ENCODE measurements at places on chromosomes 3 and 15.

- peak; percentile 69 for DNase-seq
These were observed 8.3 kb downstream of the PSTPIP1 start for GRCh38 chr15:77002954-77003912.

GRCh38 chr3:141412936-141413354 lies 44.6 kb downstream of the ZBTB38 start:
- DNase-seq: no peak

DNA sequence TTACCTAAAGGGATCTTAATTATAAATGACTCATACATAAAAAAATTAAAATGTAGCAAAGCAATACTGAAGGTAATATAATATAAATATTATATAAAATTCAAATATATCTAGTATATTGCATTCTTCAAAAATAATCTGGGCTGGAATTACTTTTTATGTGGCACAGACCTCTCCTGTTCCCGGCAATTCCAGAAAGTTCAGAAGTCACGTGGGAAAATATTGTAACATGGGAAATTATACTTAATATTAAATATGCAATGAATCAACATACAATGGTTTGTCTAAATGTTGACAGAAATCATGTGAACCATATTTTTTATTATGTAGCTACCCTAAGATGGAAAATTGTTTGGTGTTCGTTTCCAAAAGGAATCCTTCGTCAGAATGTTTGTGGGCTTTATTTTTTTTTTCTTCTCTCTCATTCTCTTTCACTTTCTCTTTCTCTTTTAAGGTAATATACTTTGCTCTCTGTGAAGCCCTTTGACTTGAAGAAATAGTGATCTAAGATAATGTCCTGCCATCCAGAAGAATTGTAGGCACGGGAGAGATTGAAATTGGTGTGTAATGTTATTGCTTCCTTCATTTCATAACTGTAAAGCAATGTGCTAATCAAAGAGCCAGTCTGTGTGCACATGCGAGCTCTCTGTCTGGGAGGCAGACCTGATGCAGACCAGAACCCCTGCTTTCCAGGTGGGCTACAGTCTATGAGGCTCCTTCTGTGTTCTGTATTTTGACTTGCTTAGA lies 559.4 kb downstream of the NR2F2 start:
- no peak for DNase-seq

DNA sequence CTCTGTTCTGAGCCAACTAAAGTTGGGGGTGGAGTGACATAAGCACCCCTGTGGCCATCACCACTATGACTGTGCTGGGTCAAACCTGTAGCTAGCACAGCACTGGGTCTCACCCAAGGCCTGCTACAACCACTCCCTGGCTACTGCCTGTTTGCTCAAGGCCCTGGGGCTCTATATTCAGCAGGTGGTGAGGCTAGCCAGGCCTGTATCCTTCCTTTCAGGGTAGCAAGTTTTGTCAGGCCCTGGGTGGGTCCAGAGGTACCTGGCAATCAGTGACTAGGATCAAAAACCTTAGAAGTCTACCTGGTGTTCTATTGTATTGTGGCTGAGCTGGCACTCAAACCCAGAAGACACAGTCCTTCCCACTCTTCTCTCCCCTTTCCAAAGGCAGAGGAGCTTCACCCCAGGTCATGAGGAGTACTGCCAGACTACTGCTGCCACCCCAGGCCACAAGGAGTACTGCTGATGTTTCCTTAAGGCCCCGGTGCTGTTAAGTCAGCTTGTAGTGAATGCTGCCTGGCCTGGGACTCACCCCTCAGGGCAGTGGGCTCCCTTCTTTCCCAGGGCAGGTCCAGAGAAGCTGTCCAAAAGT lies 170.8 kb downstream of the IGSF11 start:
- DNase-seq: no peak

- DNase-seq: no peak
These were observed 26.9 kb downstream of the MKRN2OS start for GRCh38 chr3:12518261-12519028.

DNA sequence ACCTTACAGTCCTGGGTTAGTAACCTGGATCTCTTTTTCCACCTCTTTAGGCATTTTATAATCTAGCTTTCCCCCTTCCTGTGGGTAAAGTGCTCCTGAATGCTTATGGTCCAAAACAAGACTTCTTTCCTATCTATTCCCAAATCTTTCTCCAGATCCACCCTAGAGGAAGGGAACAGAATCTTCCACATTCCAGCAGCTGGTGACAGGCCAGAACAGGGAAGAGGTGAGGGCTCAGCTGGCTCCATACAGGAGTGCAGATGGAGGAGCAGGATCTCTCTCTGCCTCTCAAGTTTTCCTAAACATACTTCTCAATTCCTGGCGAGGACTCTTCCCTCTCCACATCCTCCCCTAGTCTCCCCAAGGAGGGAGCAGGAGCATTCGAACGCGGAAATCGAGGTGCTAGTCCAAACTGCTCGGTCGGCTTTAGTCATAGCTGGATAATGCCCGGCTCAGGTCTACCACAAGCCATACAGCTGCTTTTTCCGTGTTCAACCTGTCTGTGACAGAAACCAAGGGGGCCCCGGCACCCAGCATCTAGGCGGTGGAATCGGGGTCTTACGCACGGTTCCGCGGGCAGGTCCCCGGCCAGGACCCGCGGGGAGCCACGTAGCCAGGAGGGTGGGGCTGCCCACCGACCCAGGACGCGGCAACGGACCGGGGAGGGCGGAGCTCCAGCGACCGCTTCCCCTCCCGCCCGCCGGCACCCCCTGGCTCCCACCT lies 4.0 kb downstream of the RASSF1 start:
- no peak for DNase-seq

- no peak for DNase-seq
These were observed 35.6 kb downstream of the KLHL6 start for GRCh38 chr3:183519891-183520290.

GRCh38 chr15:40421246-40422157 lies 15.9 kb downstream of the IVD start:
- peak; percentile 66 for DNase-seq

GRCh38 chr15:69976366-69976994 lies 121.2 kb downstream of the TLE3 start:
- DNase-seq: peak; percentile 23

DNA sequence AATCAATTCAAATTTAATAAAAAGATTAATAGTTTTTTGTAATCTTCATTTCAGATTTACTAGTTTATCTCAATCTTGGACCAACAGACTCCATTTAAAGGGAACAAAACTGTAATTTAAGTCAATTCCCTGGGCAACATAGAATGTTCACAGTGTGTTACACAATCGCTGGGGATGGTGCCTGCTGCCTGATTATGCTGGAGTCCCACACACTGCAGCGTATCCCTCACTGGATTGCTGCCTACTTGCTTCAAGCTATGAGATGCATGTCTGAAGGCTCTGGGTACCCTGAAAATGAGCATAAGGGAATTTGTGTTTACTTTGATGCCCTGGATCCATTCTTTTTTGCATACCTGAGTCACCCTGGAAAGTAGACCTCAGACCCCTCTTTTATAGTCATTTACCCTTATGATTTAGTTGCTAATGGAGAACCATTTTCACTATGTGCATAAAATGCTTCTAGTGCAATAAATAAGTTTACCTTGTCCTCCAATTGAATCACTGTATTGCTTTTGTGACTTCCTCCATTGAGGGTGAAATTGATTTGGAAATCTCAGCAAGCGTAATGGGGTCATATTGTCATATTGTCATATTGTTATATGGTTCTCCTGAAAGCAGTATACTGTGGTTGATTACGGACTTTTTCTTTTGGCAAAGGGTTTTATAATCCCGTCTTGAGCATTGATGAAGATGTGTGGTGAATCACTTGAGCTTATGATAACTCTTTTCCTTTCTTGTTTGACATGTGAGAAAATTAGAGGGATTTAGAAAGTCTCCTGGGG lies 35.9 kb downstream of the ITPR1 start:
- no peak for DNase-seq

- DNase-seq: no peak
These were observed 58.8 kb upstream of the GOLGA8A start for GRCh38 chr15:34496207-34496995.

GRCh38 chr3:193832833-193833413 lies 239.9 kb downstream of the OPA1 start:
- no peak for DNase-seq

- DNase-seq: no peak
These were observed 61.4 kb upstream of the NSMCE3 start for GRCh38 chr15:29331071-29331470.

DNA sequence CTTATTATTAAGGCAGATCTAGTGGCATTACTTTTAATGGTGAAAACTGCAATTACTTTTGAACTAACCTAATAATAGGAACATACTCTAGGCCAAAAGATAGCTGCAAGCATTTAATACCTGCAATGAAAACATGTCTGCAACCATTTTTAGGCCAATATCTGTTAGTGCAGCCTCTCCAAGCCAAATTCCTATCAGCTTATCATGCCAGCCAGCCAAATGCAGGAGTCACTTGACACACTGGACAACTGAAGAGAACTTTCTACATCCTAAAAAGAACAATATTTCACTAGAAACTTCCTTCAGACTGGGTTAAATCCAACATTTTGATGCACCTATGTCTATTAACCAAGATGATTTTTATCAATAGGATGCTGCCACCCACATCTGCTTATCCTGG lies 33.8 kb downstream of the CCDC54 start:
- no peak for DNase-seq

- DNase-seq: no peak
These were observed 27.3 kb upstream of the SEC62 start for GRCh38 chr3:169939320-169939719.

- no peak for DNase-seq
These were observed 202.8 kb upstream of the MRPL3 start for GRCh38 chr3:131705558-131706051.

DNA sequence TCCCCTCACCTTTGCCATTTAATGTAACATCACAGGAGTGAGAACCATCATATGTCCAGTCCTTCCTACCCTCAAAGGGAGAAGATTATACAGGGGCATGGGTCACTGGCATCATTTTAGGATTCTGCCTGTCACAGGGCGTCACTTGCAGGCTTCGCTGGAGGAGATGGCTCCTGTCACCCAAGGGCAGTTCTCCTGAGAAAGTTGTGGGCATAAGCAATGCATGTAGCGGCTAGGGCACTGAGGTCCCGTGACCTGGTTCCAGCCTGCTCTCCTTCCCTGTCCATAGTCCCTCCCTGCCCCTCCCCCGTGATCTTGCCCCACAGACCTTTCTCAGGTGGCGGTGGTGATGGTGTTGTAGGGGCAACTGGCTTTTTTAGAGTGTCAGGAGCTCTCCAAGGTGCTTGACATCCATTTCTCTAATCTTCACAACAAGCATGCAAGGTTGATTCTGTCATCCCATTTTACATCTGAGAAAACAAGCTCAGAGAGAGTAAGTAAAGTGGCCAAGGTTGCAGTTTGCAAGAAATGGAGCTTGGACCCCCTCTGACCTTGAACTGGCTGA lies 241.5 kb upstream of the CTDSPL start:
- DNase-seq: no peak

DNA sequence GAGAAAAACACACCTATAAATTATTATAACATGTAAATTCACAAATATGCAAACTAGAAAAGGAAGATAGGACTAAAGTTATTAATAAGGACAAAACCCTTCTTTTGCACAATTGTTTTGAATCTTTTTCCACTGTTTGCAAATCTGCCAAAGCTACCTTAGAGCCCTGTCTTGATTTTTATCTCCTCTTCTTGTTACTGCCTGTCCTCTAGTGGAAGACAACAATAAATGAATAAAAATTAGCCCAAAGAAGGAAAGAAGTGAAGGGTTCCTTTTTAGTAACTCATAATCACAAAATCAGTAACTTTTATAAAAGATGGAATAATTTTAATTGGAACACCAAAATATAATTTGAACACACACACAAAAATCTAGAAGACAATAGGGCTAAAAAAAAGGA lies 2.7 kb downstream of the CD200R1 start:
- DNase-seq: no peak

GRCh38 chr3:64199932-64200331 lies 25.3 kb downstream of the PRICKLE2 start:
- no peak for DNase-seq

GRCh38 chr3:84184937-84185336 lies 773.9 kb upstream of the CADM2 start:
- DNase-seq: no peak

DNA sequence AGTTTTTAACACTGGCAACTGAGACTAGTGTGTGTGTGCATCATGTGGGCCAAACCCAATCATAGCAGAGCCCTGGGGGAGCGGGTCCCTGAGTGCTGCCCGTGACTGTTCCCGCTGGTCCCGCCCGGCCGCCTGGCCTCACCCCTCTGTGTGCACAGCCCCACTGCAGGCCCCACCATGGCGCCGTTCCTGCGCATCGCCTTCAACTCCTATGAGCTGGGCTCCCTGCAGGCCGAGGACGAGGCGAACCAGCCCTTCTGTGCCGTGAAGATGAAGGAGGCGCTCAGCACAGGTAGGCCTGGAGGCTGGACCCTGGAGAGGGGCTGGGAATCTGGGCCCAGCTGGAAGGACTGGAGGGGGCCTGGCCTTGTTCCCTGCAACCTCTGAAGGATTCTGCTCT lies 17.2 kb downstream of the PRKCD start:
- DNase-seq: no peak

GRCh38 chr3:125332504-125332903 lies 42.6 kb downstream of the ZNF148 start:
- no peak for DNase-seq

- no peak for DNase-seq
These were observed 21.5 kb upstream of the KCNMB3 start for GRCh38 chr3:179272385-179272784.

DNA sequence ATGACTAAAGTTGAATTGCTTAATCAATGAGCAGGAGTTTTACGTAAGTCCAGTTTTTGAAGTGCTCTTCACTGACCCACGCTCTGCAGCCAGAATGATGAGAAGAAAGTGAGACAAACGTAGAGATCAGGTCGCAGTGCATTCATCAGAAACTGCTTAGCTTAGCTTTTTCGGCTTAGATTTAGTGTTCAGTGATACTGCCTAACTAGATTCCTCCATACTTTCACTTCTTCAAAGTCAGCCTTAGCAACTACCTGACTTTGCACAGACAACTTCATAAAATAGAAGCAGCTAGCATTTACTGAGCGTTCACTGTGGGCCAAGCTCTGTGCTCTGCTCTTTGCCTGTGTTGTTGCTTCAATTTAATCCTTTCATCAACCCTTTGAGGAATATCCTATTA lies 116.1 kb downstream of the KCNH8 start:
- DNase-seq: no peak

DNA sequence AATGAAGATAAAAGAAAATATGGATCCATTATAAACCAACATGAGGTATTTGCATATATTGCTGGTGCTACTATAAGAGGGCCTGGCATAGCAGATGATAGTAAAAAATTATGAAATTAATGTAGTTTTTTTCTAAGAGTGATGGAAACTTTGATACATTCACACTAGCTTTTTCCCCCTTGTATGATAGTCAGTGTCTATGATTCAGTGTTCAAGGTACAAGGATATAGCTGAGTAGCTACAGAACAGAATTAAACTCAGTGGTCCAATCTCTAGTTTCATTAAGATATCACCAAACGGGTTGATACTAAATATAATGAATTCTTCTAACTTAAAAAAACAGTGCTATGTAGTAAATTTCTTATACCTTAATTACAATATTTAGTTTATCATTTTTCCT lies 49.9 kb upstream of the XRN1 start:
- no peak for DNase-seq

DNA sequence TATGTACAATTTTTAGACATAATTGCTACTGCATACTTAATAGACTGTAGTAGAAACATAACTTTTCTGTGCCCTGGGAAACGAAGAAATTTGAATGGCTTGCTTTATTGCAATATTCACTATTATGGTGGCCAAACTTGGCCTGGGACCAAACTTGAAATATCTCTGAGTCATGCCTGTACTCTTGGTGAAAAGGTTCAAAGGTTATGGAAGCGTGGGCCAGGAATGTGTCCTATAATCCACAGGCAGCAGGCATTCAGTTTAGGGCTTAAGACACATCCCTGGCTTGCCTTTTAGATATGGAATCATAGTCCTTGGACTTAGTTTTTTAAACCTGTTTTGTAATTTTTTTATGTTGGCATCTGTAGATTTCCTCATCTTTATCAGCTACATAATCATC lies 124.3 kb downstream of the LRIG1 start:
- DNase-seq: no peak

All from stimulated activated naive B cell treated with anti-CD40 and anti-IgM and Interleukin-4, amounts not matched to agents 10 μg/mL and 1 μg/mL and 100 μg/mL, for 72 hours (primary cell).